ENCODE measurements at places on chromosomes 1 and 21. TPM values are rescaled to one million over a fixed set of nuclear protein-coding genes. Genes with fewer than 3 reads are reported as not detected.

- no peak for DNase-seq
- H3K4me3 ChIP-seq = no peak overlapping the region
- H3K27me3 ChIP-seq = no peaks in the 10 kb centered on the region
Observed at GRCh38 chr1:217812175-217812574, 181.0 kb downstream of the SPATA17 start.

GRCh38 chr1:168419736-168420135 lies 124.1 kb downstream of the XCL2 start:
- no peak for DNase-seq
- no peaks in the 10 kb centered on the region for H3K4me1 ChIP-seq
- H3K36me3 ChIP-seq = no peaks in the 10 kb centered on the region
- H3K27ac ChIP-seq = no peak overlapping the region
- H3K27me3 ChIP-seq = no peaks in the 10 kb centered on the region

The SYDE2 gene
- 1.3 TPM for polyA plus RNA-seq

The GJA9 gene
- polyA plus RNA-seq = not detected

The CFAP141 gene
- not detected for polyA plus RNA-seq

- H3K36me3 ChIP-seq = no peaks in the 10 kb centered on the region
- H3K27me3 ChIP-seq = no peaks in the 10 kb centered on the region
- H3K27ac ChIP-seq = peak overlapping the region; percentile 87
- peaks cover 33% of the 10 kb centered on the region for H3K4me1 ChIP-seq
Observed at GRCh38 chr1:18927654-18928272, 25.4 kb upstream of the ALDH4A1 start.

DNA sequence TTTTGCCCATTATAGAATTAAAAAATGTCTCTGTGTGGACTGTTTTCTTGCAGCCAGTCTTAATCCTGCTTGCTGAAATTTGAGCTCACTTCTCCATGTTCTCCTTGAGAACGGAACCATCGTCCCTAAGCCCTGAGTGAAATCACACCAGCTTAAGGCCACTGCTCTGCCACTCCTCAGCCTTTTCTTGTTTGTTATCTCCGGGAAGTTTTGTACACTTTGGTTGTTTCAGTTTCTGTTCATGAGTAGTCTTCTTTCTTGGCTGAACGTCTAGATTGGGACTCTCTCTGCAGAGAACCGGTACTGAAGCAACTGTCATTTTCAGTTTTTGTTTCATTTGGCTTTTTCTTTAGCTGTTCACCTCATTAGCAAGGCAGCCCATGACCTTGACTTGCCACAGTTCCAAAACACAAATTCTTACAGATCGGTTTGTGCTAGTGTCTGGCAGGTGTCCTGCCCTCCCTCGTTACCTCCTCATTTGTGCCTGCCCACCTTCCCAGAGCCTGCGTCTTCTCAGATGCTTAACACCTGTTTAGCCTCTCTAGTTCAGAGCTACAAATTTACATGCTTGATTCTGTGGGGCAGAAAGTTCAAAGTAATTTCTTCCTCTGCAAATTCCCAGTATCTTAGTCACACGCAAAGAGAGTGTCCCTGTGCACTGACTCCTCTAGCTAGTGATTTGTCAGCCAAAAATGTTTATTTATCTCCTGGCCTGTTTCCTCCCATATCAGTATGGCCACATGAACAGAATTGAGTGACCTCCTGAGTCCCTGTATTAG lies 12.4 kb downstream of the PSEN2 start:
- peaks cover 9% of the 10 kb centered on the region for H3K4me1 ChIP-seq
- no peaks in the 10 kb centered on the region for H3K27me3 ChIP-seq
- peak; percentile 21 for DNase-seq

GRCh38 chr1:235710687-235711086 lies 61.1 kb upstream of the GNG4 start:
- no peaks in the 10 kb centered on the region for H3K36me3 ChIP-seq
- H3K27ac ChIP-seq = no peak overlapping the region
- H3K4me1 ChIP-seq = no peaks in the 10 kb centered on the region
- H3K27me3 ChIP-seq = no peaks in the 10 kb centered on the region
- no peak for DNase-seq

All from kidney (tissue), 22 donors.